ENCODE measurements at places on chromosomes 13 and 19.
A peak's percentile ranks its signal among the peaks of the same experiment; 100 is the strongest.

DNA sequence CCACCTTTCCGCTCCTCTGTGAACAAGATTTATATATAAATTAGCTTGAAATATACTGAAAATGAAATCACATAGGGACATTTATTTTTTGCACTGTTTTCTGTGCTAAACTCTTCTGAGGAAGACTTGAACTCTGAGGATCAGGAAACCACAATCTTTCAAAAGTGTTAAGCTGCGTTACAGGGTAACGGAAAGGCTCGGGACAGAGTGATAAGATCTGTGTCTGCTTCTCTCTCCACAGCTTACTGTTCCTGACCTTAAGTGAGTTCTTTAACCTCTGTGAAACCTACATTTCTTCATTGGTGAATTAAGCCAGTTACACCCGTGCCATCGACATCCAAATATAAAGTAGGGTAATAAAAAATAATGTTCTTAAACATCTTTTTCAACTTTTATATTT lies 38.9 kb downstream of the DACH1 start:
- no peak for DNase-seq

DNA sequence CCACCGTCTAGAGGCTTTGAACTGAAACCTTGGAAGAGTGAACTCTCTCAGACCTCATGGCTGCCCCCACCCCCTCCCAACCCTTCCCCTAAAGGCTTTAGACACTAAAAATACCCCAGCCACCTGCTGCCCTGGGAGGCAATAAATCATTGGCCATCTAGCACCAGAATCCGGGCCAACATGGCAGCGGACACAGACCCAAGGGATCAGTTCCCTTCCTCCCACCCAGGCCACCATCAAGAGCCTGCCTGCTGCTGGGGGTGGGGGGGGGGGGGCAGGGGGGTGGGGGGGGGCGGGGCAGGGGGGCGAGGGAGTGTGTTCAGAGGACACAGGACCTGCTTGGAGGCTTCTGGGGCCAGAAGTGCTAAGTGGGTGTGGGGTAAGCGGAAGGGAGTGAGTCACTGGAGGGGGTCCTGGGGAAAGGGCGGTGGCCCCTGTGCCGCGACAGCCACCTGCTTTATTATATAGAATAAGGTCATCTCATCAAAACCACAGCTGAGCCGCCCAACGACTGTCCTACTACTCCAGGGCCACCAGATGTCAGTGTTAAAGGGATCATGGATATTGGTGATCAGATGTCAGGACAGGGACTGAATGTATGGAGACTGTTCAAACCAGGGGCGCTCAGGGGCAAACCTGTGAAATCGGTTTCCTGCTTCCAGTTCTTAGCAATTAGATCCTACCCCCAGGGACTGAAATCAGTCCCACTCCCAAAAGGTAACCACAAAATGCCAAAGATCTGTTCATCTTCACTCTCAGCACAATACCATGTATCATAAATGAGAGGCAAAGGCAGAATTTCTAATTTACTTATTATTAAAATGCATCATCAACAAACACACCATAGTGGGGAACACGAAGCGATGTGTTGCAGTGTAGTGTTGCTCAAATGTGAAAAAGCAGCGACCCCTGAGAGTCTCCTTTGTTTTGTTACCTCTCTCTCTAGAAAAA lies 24.3 kb downstream of the ARL11 start:
- peak; percentile 23 for DNase-seq

DNA sequence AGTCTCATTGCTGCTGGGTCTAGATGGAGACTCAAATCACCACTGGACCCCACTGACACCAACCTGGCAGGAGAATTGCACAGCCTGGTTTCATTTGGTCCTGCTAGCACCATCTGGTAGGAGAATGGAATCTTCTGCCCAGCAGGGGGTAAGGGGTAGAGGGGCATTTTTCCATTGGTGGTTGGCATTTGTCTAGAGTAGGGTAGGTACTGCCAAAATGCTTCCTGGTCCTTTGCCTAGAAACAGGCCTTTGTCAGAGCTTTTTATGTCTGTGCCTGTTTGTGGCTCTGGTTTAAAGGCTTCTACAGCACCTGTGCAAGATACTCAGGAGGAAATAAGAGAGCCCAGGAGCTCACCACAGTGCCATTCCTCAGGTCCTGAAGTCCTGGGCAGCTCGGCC lies 121.3 kb downstream of the KCTD12 start:
- no peak for DNase-seq

DNA sequence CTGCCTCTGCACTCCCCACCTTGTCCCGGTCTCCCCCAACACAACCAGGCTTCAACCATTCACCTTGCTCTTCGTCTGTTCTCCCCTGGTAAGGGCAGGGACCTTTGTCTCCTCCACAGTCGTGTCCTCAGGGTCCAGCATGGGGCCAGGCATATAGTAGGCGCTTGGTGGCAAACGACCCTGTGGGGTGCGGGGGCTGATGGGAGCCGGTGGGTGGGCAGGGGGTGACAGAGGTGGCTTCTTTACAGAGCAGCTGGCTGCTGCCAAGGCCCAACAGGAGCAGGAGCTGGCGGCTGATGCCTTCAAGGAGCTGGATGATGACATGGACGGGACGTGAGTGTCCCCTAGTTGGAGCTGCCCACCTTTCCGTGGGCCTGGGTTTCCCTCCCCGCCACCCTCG lies 9.7 kb downstream of the PRKCSH start:
- no peak for DNase-seq

DNA sequence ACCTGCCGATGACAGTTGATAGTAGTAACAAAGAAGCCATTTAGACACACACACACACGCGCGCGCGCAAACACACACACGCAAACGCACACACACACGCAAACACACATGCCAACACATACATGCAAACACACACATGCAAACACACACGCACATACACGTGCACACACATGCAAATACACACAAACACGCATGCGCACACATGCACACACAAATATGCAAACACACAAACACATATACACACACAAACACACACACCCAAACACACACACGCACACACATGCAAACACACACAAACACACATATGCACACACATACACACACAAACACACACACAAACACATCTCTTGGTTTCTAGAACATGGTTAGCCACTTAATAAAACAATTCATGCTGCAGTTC lies 50.1 kb downstream of the ZNF557 start:
- DNase-seq, result no peak

DNA sequence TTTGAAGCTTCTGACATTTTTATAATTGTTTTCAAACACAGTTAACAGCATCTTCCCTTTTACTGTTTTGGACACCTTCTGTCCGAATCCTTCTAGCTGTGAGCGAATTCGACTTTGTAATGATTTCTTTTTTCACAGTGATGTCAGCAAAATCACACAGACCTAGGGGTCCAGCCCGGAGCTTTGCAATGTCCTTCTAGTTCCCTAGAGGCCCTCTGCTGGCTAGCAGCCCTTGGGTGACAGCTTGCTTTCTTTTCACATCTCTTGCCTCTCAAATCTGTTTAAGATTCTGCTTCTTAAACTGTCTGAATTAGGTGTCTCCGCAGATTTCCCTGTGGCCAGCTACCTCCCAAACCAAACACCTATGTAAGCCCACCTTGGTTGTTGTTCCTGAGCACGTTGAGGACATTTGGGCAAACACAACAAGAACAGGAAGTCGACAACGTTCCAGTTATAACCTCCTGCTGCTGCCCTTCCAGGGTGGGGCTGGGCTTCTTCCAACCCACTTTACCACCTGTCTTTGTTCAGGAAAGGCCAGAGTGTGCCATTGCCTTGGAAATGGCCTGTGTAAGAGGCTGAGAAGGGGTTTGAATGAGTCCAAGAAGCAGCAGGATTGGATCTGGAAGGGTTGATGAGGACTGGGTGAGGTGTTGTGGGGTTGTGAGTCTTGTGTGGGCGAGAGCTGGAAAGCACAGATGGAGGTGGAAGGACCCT lies 123.1 kb downstream of the ATP8A2 start:
- DNase-seq, result no peak

DNA sequence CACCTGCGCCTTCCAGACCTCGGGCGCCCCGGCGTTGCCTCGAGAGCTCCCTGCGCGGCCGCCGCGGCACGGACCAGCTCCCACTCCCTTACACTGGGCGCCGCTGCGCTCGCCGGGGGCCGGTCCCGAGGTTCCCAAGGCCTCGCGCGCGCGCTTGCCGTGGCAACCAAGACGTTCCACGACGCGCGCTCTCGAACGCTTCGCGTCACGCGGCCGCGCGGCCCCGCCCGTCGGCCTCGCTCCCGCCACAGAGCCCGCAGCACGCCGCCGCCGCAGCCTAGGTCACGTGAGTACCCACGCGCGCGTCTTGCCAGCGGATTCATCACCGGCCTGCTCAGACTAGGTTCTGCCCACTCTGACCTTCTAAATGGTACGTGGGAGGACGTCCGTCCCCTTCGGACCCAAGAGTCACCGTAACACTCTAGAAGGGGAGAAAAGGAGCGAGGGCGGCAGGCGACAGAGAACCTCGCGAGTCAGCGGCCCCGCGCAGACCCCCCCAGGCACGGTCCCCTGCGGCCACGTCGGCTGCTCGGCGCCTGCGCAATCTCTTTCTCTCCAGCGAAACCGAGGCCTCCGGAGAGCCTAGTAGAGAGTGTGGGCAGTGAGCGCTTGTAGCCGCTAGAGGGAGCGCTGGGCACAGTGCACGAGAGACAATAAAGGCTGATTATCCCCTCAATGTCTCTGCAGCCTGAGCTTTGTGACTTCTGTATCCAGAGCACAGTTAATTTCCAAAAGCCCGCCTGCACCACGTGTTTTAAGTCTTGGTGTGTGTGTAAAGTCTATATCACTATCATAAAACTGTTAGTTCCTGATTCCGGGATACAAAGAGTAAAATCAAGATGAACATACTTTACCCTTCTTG lies at the start of gene SPART:
Gene SPART (minus strand): TSS at position 173 of the 862 bp plus-strand sequence. CDS start 10,564 bp downstream, outside the sequence.
- DNase-seq, result peak; percentile 92

GRCh38 chr13:110306960-110307766 lies at the start of the genes COL4A1 and COL4A2:
Gene COL4A1, minus strand, starts transcription at chr13:110307157. Its CDS starts 130 bp downstream, at chr13:110307027.
Gene COL4A2, plus strand, starts transcription at chr13:110307284. Its CDS starts 620 bp downstream, at chr13:110307904.
- DNase-seq, result no peak

DNA sequence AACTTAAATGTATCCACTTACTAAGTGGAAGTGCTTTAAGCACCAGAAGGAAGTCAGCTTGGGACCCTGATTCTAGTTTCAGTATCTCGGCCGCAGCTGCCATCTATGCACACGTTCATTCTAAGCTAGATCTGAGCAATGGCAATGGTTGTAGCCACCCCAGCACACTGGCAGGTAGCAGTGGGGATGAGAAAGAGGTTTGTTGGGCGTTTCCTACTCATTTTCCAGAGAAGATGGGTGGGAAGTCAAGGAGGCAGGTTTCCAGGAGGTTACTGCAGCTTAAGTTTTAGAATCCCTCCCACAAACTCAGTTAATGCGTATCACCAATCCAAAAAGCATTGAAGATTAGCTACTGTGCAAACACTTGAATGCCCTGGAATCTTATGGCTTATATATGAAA lies 114.2 kb upstream of the TSC22D1 start:
- DNase-seq, result no peak

DNA sequence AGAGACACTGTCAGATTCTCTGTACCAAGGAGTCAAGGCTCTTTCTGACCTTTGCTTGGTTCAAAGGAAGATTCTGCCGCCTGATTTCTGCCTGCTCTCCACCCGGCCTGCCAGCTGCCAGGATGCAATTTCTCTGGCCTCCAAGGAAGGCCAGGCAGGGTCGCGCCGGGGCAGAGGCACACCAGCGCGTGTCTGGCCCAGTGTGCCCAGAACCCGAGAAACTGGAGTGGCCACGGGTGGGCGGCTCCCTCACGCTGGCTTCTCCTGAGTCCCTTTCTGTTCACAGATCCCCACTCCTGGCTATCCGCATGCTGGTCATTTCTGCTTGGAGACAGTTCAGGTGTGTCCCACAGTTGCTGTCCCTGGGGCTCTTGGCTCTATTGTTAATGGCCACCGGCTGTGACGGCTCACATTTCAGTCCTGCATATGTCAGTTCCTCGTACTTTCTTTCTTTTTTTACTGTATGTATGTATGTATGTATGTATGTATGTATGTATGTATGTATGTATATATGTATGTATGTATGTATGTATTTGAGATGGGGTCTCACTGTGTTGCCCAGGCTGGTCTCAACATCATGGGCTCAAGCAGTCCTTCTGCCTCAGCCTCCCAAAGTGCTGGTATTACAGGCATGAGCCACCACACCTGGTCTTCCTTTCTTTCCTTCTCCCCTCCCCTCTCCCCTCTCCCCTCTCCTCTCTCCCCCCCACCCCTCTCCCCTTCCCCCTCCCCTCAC lies 16.9 kb downstream of the TMPRSS9 start:
- DNase-seq, result no peak

DNA sequence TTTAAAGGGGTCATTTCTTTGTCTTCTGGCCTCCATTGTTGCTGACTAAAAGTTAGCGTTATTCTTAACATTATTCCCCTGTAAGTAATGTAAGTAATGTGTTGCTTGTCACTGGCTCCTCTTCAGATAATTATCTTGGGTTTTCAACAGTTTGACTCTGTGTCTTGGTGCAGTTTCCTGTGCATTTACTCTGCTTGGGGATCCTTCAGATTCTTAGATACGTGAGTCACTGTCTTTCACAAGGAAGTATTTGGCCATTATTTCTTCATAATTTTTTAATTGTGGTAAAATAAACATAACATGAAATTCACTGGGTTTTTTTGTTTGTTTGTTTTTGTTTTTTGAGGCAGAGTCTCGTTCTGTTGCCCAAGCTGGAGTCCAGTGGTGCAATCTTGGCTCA lies 13.5 kb upstream of the OR7D2 start:
- DNase-seq, result no peak

GRCh38 chr19:51607077-51607476 lies 23.1 kb downstream of the SIGLEC5 start:
- DNase-seq, result no peak

DNA sequence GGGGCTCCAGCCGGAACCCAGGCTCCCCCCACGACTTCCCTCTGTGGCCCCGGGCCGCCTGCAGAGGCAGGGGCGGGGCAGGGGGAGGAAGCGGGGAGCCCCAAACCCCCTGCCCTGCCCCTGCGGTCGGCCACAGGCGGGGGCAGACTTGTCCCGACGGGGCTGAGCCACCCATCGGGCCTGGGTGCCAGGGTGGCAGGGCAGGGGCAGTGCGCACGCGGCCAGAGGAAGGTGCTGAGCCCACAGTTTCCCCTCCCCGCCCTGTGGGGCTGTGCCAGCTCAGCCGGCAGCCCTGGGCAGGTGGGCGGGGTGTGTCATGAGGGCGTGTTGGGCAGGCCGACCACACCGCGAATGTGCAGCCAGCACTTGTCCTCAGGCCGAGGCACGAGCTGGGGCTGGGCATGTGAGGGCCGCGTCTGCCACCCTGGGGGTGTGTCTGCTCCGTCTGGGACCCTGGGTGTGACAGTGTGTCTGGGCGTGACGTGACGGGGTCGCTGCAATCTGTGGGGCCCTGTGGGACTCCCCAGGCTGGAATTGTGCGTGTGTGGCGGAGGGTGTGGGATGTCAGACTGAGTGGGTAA lies 17.7 kb downstream of the CCDC97 start:
- peak; percentile 89 for DNase-seq

DNA sequence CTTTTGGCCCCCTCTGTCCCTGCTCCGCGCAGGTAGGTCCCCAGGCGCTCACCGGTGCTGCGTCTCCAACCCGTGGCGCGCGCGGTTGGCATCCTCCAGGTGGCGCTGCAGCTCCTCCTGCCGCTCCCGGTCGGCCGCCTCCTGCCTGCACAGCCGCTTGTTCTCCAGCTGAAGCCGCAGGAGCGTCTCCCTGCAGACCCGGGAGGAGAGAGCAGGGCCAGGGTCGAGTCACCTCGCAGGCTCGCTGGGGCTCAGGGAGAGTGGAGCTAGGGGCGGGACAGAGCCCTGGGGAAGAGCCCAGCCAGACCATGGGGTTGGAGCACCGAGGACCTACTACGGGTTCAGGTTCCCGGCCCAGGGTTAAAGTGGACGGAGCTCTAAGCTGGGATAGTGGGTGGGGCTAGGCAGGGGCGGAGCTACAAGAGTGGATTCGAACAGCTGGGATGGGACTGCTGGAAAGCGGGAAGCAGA lies 9.3 kb downstream of the HOOK2 start:
- DNase-seq, result peak; percentile 87

GRCh38 chr13:106484084-106484483 lies 51.4 kb downstream of the EFNB2 start:
- no peak for DNase-seq

- DNase-seq, result no peak
These were observed at the start of gene THSD1 for GRCh38 chr13:52405767-52406494. Gene THSD1, minus strand, starts transcription at chr13:52406172. Its CDS starts 3,572 bp downstream, at chr13:52402600.
